Heart left ventricle (tissue), 16 donors: ENCODE measurements at places on chromosomes 1 and 21. TPM values are rescaled to one million over a fixed set of nuclear protein-coding genes. Genes with fewer than 3 reads are reported as not detected.

DNA sequence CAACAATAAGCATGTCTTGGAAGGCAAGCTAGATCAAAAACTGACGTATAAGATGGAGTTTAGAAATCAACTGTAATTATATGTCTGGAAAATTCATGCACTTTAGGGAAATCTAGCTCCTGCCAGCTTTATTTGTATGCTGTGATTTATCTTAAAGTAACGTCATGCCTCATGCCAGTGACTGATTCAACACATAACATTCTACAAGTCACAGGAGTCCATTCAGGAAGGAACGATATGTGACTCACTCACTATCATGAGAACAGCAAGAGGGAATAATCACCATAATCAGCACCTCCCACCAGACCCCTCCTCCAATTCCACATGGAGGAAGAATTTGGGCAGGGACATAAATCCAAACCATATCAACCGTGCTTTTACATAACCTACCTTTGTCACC, 682.4 kb upstream of the ADAMTS5 start:
- no peaks in the 10 kb centered on the region for H3K4me1 ChIP-seq
- H3K4me3 ChIP-seq = no peak overlapping the region
- H3K27ac ChIP-seq = no peak overlapping the region
- no peaks in the 10 kb centered on the region for H3K27me3 ChIP-seq
- H3K36me3 ChIP-seq = no peaks in the 10 kb centered on the region

DNA sequence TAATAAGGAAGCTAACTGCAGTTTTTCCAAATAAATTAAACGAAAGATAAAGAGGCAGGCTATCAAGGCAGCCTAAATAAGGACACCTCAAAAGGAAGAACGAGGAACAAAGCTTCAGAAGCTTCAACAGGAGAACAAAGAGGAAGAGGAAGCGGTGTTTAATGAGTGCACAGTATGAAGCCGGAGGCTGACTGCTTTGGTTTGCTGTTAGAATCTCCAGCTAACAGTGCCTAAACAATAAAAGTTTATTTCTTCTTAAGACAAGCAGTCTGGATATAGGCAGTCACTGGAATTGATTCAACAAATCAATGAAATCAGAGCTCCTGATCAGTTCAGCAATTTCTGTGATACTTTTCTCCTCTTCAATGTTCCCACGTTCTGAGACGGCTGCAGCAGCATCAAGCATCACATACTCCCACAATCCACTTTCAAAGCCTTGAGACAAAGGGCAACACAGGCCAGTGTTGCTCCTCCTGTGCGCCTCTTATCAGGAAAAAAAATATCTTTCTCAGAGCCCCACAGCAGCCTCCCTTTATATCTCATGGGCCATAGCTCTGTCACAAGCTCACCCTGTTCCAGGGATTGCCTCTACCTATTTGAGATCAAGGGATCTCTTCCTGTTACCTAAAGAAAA, 365.6 kb upstream of the ST6GALNAC5 start:
- no peaks in the 10 kb centered on the region for H3K36me3 ChIP-seq
- no peak overlapping the region for H3K27ac ChIP-seq
- DNase-seq = no peak
- no peaks in the 10 kb centered on the region for H3K27me3 ChIP-seq
- no peak overlapping the region for H3K4me3 ChIP-seq
- no peaks in the 10 kb centered on the region for H3K4me1 ChIP-seq

- peak; percentile 53 for DNase-seq
- H3K27me3 ChIP-seq = no peaks in the 10 kb centered on the region
- H3K36me3 ChIP-seq = no peaks in the 10 kb centered on the region
- peak overlapping the region; percentile 46 for H3K27ac ChIP-seq
- H3K4me3 ChIP-seq = no peak overlapping the region
Measured at GRCh38 chr1:15020943-15021745, 132.4 kb upstream of the TMEM51 start.

The C1orf226 gene
- total RNA-seq = 7.7 TPM

The LEPR gene
- total RNA-seq = 3.4 TPM

The FCGR2B gene
- total RNA-seq = 51.6 TPM

The SPATC1L gene
- 5.2 TPM for total RNA-seq

GRCh38 chr21:40587736-40588346, 259.1 kb downstream of the DSCAM start:
- H3K4me1 ChIP-seq = no peaks in the 10 kb centered on the region
- DNase-seq = no peak
- no peaks in the 10 kb centered on the region for H3K36me3 ChIP-seq
- H3K4me3 ChIP-seq = no peak overlapping the region
- H3K27ac ChIP-seq = no peak overlapping the region

The RHCE gene
- 0.28 TPM for total RNA-seq

DNA sequence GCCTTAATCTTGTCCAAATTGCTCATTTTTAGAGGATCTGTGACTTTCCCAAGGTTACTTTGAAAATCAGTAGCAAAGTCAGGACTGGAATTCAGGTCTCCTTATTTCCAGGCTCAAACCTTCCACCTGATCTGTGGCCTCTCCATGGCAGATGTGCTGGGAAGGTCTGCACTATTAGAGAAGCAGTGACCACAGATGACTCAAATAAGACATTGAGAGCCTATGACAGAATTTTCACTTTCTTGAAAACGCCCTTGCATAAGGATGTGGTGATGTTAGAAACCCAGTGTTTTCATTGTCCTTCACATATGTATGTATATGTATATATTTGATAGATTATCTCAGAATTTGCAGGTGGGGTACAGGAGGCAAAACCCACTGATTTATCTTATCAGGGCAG, 45.3 kb downstream of the TTC39A start:
- no peak for DNase-seq
- H3K4me1 ChIP-seq = peaks cover 8% of the 10 kb centered on the region
- H3K27me3 ChIP-seq = no peaks in the 10 kb centered on the region

DNA sequence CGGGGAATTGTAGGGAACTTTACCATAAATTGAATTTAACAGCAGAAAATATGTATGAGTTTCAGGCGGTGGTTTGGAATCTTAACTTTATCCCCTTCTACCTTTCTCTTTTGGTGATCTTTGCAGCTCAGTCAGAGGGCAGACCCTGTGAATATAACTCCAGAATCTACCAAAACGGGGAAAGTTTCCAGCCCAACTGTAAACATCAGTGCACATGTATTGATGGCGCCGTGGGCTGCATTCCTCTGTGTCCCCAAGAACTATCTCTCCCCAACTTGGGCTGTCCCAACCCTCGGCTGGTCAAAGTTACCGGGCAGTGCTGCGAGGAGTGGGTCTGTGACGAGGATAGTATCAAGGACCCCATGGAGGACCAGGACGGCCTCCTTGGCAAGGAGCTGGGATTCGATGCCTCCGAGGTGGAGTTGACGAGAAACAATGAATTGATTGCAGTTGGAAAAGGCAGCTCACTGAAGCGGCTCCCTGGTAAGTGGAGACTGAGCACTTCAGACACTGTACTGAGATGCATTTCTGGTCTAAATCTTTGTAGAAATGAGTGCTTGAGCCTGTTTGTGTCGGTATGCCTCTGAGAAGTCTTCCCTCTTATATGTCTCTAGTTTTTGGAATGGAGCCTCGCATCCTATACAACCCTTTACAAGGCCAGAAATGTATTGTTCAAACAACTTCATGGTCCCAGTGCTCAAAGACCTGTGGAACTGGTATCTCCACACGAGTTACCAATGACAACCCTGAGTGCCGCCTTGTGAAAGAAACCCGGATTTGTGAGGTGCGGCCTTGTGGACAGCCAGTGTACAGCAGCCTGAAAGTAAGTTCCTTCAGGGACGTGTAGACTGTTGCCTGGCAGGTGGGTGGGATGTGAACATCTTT, 1.5 kb downstream of the CCN1 start:
- H3K27ac ChIP-seq = peak overlapping the region; percentile 99
- peak; percentile 36 for DNase-seq
- peak overlapping the region; percentile 94 for H3K4me3 ChIP-seq
- H3K4me1 ChIP-seq = peaks cover 28% of the 10 kb centered on the region
- H3K36me3 ChIP-seq = peaks cover 22% of the 10 kb centered on the region
- H3K27me3 ChIP-seq = no peaks in the 10 kb centered on the region
